ENCODE measurements at places on chromosomes 6 and 20. TPM values are rescaled to one million over a fixed set of nuclear protein-coding genes. Genes with fewer than 3 reads are reported as not detected.

TDP2 gene
- total RNA-seq, result 43.5 TPM

POFUT1 gene
- 23.4 TPM for total RNA-seq

GSTA2 gene
- 0.14 TPM for total RNA-seq

BPIFA1 gene
- not detected for total RNA-seq

RUNX2 gene
- 0.28 TPM for total RNA-seq

CBFA2T2 gene
- total RNA-seq, result 23.5 TPM

NKX2-2 gene
- total RNA-seq, result not detected

DNA sequence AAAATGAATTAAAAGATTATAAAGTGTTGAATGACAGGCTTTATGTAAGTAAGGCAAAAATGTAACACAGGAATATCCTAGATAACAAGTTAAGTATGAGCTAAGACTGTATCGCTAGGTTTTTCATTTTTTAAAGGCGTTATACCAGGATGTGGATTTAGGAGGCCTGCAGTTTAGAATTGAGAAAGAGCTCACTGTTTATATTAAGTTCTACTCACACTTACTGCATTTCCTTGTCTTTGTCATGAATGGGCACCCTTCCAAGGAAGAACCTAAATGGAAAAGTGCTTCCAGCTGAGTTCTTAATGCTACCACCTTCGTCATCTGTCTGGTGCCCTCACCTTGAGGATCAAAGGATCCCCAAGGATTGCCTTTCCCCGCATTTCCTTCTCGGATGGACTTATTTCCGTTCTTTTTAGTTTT, 148.7 kb downstream of the SOX4 start:
- DNase-seq, result no peak
- no peaks in the 10 kb centered on the region for H3K27me3 ChIP-seq

GRCh38 chr6:42190554-42191183, 4.1 kb downstream of the GUCA1B start:
- H3K36me3 ChIP-seq, result no peaks in the 10 kb centered on the region
- 0 out of 2 replicates have a peak overlapping the region, but pooled peaks have one; percentile 7 for H3K27ac ChIP-seq
- peaks cover 24% of the 10 kb centered on the region for H3K4me1 ChIP-seq
- DNase-seq, result no peak

DNA sequence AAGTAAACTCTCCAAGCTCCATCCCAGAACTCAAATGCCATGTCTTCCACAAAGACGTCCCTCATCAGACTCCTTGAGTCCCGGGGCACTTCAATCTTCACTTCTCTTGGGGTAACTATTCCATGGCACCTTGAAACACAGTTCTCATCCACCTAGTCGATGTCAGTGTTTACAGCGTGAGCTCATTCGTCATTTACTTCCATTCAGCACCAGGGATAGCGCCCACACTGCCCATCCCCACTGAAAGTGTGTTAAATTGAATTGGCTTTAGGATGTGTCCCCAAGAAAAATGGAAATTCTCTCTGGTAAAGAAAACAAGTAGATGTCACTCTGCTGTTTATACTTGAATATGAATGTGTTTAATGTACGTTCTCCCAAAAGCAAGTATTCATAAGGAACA, 31.3 kb downstream of the KCNK15 start:
- H3K4me1 ChIP-seq, result no peaks in the 10 kb centered on the region
- no peaks in the 10 kb centered on the region for H3K27me3 ChIP-seq
- no peak overlapping the region for H3K4me3 ChIP-seq

DNA sequence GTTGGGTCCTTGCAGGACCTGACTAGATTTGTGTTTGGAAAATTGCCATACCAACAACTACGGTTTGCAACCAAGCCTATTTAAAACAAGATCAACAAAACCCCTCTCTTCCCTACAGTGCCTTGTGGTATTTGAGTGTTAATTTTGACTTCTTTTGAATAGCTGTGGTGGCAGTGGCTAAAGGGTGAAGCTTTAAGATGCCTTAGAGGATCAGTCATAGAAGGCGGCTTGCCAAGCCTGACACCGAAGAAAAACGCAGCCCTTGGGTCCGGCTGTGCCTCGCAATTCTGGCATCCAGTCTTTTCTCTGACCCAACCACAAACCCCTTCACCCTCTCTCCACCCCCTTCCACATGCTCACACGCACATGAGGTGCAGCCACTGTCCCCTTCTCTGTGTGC, 32.6 kb downstream of the BMP6 start:
- no peaks in the 10 kb centered on the region for H3K4me1 ChIP-seq
- DNase-seq, result no peak
- no peaks in the 10 kb centered on the region for H3K36me3 ChIP-seq
- H3K27me3 ChIP-seq, result no peaks in the 10 kb centered on the region
- no peak overlapping the region for H3K4me3 ChIP-seq
- H3K27ac ChIP-seq, result no peak overlapping the region

DNA sequence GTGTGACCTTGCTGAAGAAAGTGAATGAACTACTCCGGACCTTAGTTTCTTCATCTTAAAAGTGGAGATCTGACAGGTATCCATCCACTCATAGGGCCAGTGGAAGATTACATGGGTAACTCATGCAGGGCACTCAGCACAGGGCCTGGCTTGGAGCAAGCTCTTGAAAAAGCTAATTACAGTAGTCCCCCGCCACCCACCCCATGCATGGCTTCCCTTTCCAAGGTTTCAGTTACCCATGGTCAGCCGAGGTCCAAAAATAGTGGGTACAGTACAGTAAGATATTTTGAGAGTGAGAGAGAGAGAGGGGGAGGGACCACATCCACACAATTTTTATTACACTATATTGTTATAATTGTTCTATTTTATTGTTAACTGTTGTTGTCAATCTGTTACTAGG, 7.1 kb upstream of the PMEPA1 start:
- DNase-seq, result no peak
- H3K27me3 ChIP-seq, result peaks cover 2% of the 10 kb centered on the region
- 0 out of 2 replicates have a peak, but pooled peaks cover 3% of the 10 kb centered on the region for H3K36me3 ChIP-seq
- no peak overlapping the region for H3K27ac ChIP-seq
- H3K4me3 ChIP-seq, result no peak overlapping the region

- peaks cover 34% of the 10 kb centered on the region for H3K4me1 ChIP-seq
- H3K27ac ChIP-seq, result peak overlapping the region; percentile 61
- H3K36me3 ChIP-seq, result peaks cover 56% of the 10 kb centered on the region
- H3K27me3 ChIP-seq, result no peaks in the 10 kb centered on the region
- no peak for DNase-seq
Observed at GRCh38 chr6:44255105-44255808, 2.1 kb downstream of the SLC35B2 start.

DNA sequence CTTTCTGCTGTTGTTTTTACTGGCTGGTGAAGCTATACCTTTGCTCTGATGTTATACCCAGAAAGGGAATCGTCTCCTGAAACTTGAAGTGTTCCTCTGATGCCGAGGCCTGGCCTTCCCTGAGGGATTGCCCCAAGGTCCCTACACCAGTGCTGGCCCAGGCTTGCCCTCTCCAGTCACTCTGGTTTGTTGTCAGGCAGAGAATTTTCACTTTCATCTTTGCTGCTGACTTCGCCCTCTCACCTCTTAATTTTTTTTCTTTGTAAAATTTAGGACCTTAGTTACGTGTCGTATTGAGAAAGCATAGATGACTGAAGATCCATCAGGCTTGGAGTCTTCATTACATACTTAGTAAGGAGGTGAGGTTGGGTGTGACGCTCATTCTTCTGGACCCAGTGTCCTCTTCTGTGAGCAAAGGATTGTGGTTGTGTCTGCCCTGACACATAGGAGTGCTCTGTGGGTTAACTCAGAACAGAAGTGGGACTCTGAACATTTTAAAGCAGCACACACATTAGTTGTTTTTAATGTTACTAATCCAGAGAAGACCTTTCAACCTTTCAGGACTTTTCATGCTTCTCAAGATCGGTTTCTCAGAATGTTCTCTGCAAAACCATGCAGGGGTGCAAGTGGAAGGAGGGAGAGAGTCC, 45.4 kb downstream of the TULP4 start:
- no peaks in the 10 kb centered on the region for H3K36me3 ChIP-seq
- no peak overlapping the region for H3K4me3 ChIP-seq

DNA sequence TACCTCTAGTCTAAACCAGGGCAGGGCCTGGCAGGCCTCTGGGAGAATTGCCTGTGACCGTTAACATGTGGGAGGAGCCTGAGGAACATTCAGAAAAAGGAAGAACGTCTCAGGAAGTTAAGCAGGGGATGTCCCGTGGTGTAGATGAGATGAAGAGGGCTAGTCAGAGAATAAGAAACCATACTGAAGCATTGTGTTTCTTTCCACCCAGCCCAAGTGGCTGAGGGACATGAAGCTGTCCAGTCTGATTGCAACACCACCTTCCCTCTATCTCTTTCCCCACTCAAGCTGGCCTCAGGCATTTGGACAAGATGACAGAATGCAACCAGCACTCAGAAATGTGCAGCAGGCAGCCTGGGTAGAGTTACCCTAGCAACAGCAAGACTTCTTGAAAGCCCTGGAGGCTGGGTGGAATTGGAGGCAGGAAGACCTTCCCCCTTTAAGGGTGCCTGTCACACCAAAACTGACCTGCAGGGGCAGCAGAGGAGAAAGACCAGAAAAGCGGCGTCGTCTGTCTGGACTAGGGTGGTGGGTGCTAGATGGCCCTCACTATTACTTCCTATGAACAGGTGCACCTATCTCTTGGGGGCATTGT, 186.1 kb downstream of the UNC5CL start:
- H3K4me1 ChIP-seq, result no peaks in the 10 kb centered on the region
- no peak overlapping the region for H3K4me3 ChIP-seq
- no peak overlapping the region for H3K27ac ChIP-seq
- no peaks in the 10 kb centered on the region for H3K36me3 ChIP-seq
- H3K27me3 ChIP-seq, result no peaks in the 10 kb centered on the region

- H3K4me1 ChIP-seq, result peaks cover 28% of the 10 kb centered on the region
- no peak overlapping the region for H3K27ac ChIP-seq
- DNase-seq, result no peak
Observed at GRCh38 chr6:105045526-105045925, 88.6 kb downstream of the LIN28B start.

DNA sequence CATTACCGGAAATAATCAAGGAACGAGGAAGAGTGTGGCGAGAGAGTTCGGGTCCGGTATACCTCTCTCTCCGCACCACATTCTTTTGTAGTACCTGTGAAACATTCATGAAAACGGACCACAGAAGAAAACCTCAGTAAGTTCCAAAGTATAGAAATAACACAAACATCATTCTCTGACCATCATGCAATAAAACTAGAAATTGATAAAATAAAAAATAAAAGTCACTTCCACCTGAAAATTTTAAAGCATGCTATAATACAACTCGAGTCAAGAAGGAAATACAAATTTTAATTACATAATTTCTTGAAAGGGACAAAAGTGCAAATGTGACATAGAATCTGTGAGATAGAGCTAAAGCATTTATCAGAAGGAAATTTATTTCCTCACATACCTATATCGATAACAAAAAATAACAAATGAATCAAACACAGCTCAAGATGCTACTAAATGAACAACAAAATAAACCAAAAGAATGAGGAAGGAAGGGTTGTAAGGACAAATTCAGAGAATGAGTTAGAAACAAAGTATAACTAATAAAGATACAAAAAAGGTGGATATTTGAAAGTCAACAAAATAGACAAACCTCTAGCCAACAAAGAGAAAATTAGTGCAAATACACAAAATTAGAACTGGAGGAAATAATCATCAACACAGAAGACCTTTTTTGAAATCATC, 84.2 kb downstream of the TRIM27 start:
- peak overlapping the region; percentile 99 for H3K4me3 ChIP-seq
- H3K27ac ChIP-seq, result peak overlapping the region; percentile 92
- H3K36me3 ChIP-seq, result no peaks in the 10 kb centered on the region
- no peak for DNase-seq

DNA sequence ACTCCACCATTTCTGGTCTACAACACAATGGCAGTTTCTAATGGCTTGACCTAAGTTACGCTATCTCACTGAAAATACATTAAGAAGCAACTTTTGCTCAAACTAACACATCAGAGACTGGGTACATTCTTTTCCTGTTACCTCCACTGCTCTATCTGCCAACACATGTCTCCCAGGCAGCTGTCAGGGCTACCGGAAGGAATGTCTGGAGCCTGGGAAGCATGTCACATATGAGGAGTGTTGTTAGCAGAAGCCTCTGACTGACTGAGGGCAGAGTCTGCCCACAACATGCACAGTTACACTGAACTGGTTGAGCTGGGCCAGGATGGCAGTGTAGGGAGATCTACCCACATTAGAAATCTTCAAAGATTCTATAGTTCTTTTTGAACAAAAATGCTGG, 264.5 kb downstream of the KIF16B start:
- H3K27me3 ChIP-seq, result no peaks in the 10 kb centered on the region
- H3K27ac ChIP-seq, result no peak overlapping the region
- DNase-seq, result no peak

DNA sequence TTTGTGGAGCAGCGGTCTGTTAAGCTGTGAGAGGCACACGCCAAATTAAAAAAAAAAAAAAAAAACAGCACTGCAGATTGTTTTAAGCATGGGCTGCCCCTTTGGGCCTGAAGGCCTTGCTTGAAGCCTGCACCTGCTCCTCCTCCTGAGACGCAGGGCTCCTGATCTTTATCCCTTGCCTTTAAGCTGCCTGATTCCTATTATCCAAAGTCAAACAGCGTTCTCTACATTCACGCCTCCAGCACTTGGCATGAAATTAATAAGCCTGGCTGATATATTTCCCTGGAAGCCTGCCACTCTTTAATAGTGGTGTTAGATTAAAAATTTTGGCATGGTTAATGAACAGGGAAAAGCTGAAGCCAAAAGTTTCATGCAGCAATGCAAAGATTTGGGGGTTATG, 163.9 kb downstream of the FAXC start:
- H3K36me3 ChIP-seq, result peaks cover 19% of the 10 kb centered on the region
- DNase-seq, result no peak
- H3K27ac ChIP-seq, result no peak overlapping the region
- no peaks in the 10 kb centered on the region for H3K27me3 ChIP-seq
- H3K4me3 ChIP-seq, result no peak overlapping the region
- peaks cover 22% of the 10 kb centered on the region for H3K4me1 ChIP-seq

DNA sequence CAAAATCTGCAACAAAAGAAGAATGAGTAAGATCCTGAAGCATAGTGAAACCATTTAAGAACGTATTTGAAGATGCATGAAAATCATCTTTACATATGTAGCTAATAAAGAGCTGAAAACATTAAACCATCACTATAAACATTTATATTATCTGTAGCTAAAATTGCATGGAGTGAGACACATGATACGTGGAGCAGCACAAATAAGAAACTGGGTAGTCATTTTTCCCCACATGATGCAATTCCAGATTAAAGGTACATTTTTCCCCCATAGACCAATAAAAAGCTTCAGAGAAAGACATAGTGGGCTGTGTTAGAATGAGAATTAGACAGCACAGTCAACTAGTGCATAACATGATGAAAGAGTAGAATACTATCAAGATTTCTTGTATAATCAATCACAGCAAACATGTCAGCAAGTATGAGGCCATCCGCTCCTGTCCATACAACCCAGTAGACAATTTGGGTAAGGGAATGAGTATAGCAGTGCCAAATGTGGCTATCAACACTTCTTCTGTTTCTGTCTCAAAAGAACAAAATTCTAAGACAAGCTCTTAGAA, 67.0 kb downstream of the RSPO3 start:
- H3K27me3 ChIP-seq, result no peaks in the 10 kb centered on the region
- no peaks in the 10 kb centered on the region for H3K36me3 ChIP-seq
- H3K4me3 ChIP-seq, result no peak overlapping the region
- peaks cover 16% of the 10 kb centered on the region for H3K4me1 ChIP-seq
- no peak overlapping the region for H3K27ac ChIP-seq
- no peak for DNase-seq
